ENCODE measurements at places on chromosomes 2 and 18. TPM values are rescaled to one million over a fixed set of nuclear protein-coding genes. Genes with fewer than 3 reads are reported as not detected.

DNA sequence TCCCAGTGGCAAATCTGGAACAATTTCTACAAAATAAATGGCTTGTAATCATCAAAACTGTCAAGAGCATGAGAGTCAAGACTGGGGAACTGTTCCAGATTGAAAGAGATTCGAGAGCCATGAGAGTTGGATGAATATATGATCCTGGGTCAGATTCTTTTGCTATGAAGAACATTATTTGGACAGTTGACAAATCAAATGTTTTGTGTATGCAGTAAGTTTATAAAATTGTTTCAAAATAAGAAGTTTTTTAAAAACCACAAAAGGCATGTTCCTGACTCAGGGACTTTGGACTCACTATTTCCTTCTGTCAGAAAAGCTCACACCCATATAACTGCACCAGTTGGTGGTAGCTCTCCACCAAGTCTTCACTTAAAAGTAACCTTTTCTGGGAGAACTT, 38.5 kb downstream of the ROCK2 start:
- no peak for DNase-seq

DNA sequence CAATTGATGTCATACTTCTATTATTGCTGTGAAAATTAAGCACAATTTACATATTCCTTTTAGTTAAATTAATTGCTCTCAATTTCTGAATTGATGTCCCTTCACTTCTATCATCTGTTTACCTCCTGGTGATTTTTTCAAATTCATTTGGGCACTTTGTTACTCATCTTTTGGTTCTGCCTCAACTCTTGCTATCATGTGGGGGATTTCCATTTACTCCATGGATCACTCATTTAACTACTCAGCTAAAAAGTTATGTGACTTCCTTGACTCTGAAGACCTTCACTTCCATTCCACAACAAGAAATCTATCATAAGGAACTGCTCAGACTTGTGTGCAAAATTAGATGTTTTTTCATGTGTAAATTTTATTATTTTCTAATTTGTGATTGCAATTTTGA, 126.2 kb downstream of the EHBP1 start:
- no peak for DNase-seq

GRCh38 chr2:120312860-120313694, 32.9 kb upstream of the INHBB start:
- peak; percentile 90 for DNase-seq

GRCh38 chr2:202204855-202205254, 33.5 kb downstream of the SUMO1 start:
- no peak for DNase-seq

ELOA2 gene
- not detected for total RNA-seq

DNA sequence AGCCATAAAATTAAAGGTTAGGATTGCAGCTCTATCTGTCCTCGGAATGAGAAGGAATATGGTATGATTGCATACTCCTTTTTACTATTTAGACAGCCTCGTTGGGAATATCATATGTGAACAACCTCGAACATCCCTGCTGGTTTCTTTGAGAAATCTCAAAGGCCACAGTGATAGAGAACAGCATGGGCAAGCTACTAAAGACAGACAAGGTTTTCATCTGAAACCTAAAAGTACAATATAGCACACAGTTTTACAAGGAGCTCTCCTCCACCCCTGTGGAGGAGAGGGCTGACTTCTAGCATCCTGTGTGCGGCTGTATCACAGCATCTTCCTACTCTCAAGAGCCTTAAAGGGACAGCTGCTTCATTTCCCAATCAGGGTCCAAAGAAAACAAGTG, 104.3 kb downstream of the VWC2L start:
- DNase-seq, result no peak
